ENCODE measurements at places on chromosomes 16 and 17. TPM values are rescaled to one million over a fixed set of nuclear protein-coding genes. Genes with fewer than 3 reads are reported as not detected.
A peak's percentile ranks its signal among the peaks of the same experiment; 100 is the strongest.

Gene NPIPB13
- polyA plus RNA-seq = 2.3 TPM

Gene NEUROD2
- not detected for polyA plus RNA-seq

Gene KRT32
- polyA plus RNA-seq = not detected

Gene ATP6V0A1
- 33.4 TPM for polyA plus RNA-seq

- DNase-seq = no peak
Measured at GRCh38 chr17:15892731-15893657, 51.9 kb upstream of the ADORA2B start.

DNA sequence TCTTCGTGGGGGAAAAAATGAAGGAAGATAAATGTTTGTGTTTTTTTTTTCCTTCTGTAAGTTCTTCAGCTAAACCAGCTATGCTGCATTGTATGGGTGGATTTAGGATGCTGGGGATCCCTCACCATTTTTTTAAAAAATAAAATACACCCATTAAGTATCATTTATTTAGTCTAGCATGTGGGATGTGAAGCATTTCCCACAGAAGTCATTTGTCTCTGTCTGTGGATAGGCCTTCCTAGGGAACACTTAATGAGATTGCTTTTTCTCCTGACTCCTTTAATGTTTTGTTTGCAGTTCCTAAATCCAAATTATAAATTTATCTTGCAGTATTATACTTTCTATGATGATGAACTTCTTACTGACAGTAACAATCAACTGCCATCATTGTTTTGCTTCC, 146.7 kb downstream of the PPM1E start:
- no peak for DNase-seq

- DNase-seq = no peak
Measured at GRCh38 chr16:26530584-26531289, 536.0 kb upstream of the C16orf82 start.

GRCh38 chr16:82045465-82045864, 10.4 kb downstream of the HSD17B2 start:
- no peak for DNase-seq

- DNase-seq = no peak
Measured at GRCh38 chr17:48547808-48548522, 3.1 kb upstream of the HOXB2 start.

DNA sequence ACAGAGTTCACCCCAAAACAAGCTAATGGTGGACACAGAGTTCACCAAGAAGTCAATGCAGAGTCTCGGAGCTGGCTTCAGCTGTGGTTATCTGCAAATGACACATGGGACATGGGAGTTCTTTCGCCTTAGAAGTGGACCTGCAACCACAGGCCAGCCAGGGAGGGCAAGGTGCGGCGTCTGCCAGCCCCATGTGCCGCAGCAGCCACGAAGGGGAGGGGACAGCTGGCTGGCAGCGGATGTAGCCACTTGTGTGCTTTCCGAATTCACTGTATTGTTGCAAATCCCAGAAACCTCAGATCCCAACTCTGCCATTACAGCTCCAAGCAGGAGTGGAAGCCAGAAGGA, 24.8 kb downstream of the LMF1 start:
- no peak for DNase-seq

DNA sequence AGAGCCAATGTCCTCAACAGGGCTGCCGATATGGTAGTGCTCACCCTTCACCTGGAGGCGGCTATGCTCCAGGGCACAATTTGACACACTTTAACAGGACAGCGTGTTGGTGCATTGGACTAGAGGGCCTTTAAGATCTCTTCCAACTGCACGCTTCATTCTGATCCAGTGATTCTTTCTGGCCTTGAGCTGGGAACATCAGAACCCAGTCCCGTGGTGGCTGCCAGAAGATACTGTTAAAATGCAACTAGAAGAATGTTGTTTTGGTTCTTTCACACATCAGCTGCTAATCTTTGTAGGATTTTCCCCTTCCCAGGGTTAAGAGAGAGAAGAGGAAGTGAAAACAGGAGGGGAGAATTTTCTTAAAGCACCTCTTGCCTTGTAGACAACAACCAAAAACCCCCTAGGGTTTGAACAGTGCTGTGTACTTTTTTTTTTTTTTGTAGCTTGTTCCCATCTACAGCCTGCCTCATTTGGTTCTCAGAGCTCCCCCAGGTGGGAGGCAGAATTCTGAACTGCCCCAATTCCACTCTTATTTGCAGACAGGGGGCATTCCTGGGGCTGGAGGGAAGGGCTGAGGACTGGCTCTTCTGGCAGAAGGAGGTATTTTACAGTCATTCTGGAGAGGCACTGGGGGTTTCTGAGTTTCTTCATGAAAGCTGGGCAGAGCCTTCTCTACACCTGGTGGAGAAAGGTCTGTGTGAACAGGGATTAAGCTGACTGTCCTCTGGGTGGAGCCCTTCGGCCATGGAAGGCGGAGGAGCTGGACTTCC, 32.4 kb downstream of the SMARCE1 start:
- peak; percentile 93 for DNase-seq

DNA sequence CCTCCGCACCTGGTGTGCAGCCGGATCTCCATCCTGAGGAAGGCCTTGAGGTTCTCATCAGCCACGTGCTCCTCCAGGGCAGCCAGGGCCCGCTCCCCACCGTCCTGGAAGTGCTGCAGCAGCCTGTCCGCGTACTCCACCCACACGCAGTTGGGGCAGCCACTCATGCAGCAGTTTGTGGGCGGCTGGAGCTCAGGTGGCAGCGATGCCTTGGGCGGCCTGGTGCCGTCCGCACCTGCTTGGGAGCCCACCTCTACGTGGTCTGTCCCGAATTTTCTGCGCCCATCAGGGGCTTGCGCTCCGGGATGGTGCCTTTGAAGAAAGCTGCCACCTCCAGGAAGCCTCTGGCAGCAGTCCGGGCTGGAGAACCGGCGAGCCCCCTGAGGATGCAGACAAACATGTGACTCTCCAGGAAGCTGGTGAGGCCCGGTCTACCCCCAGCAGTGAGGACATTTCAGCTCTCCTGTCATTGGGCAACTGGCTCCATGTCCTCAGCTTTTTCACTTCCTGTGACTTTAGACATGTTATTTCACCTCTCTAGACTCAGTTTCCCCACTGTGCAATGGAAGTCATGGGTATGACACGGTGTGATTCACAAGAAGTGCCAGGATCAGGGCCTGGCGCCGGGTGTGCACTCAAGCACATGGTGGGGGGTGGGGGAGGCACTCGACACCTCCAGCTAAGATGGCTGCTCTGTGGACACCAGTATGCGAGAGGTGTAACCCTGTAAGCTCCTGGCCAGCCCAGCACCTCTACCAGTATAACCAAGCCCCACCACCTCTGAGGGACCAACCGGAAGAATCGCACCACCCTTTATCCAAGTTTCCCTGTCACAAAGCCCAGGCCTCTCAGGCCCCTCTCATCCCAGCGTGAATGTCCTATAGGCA, 957 bp downstream of the OXLD1 start:
- no peak for DNase-seq

DNA sequence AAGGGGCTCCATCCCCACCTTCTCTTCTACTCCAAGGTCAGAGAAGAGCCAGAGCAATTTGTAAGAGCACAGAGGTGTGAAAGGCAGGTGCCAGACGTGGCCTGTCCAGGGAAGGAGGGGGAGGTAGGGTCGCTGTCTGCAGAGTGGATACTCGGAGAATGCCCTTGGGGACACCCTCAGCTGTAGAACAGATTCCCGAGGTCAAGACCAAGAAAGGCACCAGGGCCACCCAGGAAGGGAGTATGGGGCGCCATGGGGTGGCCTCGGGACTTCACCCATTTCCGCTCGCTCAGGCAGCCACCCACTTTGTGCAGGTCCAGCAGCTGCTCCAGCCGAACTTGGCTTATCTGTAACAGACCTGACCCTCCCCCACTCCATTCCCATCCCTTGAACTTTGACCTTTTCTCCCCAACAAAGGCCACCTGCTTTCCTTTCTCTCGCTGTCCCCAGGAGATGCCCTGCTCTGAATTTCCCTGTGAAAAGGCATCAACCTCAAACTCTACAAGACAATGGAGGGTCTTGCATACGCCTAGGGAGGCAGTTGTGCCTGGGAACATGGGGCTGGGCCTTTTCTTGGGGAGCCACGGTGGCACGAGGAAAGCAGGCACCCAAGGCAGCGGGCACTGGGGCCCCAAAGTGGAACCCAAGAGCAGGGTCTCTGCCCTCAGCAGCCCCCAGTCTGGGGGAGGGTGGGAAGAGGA, 11.3 kb upstream of the AXIN2 start:
- no peak for DNase-seq

DNA sequence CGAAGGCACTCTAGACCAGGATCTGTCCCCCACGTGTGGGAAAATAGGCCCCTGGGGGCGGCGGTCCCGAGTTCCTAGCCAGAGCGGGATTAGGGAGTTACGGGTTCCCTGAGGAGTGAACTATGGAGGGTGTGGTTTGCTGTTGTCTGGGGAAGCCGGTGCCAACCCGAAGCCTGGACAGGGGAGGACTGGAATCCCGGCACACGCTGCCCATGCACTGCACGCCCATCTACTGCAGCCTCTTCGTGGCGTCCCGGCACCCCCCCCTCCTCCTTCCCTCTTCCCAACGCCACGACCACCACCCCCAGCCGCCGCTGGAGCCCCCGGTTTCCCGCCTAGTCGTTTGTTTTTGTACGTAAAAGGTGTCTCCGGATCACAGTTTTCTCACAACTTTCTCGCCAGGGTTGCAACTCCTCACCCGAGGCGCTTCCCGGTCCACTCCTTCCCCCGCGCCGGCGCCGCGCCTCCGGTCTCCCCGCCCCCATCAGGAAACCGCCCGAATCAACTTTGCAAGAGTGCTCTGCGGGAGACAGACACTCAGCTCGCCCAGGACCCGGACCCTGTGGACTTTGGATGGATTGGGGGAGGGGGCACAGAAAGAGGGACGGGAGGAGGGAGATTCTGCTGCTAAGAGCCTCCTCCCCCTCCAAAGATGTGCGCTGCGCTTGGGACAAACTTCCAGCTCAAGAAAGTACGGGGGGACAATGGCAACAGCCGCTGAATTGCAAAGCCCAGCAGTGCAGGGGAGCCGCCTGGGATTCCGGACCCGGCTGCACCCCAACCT, 1.4 kb upstream of the LHX1 start:
- no peak for DNase-seq

GRCh38 chr17:40813804-40814203, 8.6 kb downstream of the KRT10 start:
- DNase-seq = no peak

DNA sequence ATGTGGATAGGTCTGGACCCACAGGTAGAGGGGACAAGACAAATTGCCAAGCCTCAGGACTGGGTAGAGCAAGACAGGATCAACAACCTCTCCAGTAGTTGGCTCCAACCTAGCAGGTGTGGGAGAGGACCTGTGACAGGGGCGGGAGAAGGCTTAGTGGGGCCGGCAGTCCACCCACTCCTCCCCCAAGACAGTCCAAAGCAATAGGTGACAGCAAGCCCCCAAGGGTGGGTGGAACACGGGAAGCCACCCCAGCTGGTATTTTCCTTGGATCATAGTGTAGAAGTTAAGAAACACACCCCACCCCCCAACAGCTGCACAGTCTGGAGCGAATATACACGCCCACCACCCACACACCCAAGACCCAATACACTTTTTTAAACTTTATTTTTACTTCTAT, 4.1 kb upstream of the STX4 start:
- no peak for DNase-seq

GRCh38 chr16:77376358-77376757, 58.5 kb downstream of the ADAMTS18 start:
- no peak for DNase-seq

GRCh38 chr17:5500589-5501391, 14.4 kb downstream of the MIS12 start:
- no peak for DNase-seq

DNA sequence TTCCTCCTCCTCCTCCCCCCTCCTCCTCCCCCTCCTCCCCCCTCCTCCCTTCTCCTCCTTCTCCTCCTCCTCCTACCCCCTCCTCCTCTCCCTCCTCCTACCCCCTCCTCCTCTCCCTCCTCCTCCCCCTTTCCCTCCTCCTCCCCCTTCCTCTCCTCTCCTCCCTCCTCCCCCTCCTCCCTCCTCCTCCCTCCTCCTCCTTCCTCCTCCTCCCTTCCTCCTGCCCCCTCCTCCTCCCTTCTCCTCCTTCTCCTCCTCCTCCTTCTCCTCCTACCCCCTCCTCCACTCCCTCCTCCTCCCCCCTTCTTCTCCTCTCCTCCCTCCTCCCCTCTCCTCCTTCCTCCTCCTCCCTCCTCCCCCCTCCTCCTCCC, 6.6 kb upstream of the PDP2 start:
- no peak for DNase-seq

DNA sequence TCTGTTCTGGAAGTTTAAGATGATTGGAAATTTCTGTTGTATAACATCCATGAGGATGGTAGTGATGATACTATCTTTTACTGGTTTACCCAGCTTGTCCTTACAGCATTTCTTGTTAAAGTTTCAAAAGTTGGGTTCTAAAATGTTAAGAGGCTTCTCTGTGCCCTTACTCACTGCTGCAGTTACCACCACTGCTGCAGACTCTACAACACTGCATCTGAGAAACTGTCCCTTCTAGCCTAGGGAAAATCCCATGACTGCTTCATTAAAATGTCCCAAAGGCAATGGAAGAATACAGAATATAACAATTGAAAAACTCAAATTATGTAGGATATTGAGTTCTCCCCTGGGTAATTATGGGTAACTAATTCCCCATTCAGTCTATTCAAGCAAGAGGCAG, 3.8 kb upstream of the NSRP1 start:
- no peak for DNase-seq

DNA sequence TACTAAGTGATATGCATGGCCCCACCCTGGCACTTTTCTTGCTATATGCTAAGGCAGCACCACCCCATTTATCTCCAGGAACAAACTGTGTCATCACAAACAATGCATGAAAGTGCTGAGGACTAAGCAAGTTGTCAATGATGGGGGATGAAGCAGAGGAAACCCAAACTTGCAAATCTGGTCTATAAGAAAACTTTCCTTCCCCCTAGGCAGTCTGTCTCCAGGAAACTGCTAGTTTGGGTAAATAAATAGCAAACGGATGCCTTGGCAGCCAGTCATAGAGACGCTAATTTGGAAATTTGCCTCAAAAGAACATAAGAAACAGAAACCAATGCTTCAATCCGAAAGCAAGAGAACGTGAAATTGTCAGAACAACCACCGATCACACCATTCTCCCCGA, 5.6 kb upstream of the HSBP1 start:
- DNase-seq = no peak

DNA sequence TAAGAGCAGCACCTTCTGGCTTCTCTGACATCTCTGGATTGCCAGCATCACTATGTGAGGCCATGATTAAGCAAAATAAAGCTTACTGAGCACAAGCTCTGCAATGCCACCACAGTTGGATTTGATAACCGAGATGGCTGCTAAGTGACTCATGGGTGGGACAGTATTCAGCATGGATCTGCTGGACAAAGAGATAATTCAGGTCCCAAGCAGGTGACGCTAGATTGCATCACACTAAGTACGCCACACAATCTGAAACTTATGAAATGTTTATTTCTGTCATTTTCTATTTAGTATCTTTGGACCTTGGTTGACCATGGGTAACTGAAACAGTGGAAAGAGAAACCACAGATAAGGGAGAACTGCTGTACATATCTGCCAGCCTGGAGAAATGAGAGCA, 27.4 kb downstream of the CDRT15 start:
- DNase-seq = no peak

- DNase-seq = no peak
Measured at GRCh38 chr16:55056585-55057401, 126.1 kb downstream of the IRX5 start.

- no peak for DNase-seq
Measured at GRCh38 chr17:28521311-28522085, 15.3 kb downstream of the FOXN1 start.

Measured in GM12878 (cell line).